ENCODE measurements at places on chromosomes 2 and 18.

DNA sequence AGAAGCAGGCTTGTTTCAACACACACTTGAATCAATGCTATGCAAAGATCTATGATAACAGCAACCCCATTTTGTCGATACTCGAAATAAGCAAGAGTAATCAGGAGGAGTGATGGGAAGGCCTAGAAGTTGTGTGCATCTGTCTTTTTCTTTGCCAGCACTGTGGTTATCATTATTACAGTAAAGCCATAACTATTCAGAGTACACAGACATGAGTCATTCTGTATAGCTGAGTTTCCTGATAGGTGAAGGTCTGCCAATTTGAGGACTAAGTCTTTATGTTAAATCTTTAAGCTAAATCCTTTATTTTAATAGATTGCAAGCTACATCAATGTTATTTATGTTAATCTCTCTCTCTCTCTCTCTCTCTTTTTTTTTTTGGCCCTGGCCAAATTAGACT, 1344.4 kb upstream of the CELF4 start:
- no peak for DNase-seq

DNA sequence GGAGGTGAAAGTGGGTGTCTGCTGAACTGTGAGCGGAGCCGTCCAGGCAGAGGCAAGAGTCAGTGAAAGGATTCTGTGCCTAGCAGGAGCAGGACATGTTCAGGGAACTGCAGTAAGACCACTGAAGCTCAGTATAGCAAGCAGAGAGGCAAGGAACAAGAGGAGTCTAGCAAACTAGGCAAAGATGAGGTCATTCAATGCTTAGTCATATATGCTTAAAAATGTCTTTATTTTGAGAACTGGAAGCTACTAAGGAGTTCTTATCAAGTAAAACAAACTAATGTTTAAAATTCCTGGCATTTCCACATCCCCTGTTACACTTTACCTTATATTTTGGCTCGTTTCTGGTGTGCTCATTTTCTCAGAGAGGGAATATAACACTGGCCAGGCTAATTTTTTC, 913.4 kb downstream of the CBLN2 start:
- no peak for DNase-seq

- DNase-seq, result no peak
Observed at GRCh38 chr2:148965623-148966437, 72.7 kb upstream of the LYPD6B start.

GRCh38 chr18:57784034-57784800, 18.9 kb downstream of the ATP8B1 start:
- DNase-seq, result no peak

DNA sequence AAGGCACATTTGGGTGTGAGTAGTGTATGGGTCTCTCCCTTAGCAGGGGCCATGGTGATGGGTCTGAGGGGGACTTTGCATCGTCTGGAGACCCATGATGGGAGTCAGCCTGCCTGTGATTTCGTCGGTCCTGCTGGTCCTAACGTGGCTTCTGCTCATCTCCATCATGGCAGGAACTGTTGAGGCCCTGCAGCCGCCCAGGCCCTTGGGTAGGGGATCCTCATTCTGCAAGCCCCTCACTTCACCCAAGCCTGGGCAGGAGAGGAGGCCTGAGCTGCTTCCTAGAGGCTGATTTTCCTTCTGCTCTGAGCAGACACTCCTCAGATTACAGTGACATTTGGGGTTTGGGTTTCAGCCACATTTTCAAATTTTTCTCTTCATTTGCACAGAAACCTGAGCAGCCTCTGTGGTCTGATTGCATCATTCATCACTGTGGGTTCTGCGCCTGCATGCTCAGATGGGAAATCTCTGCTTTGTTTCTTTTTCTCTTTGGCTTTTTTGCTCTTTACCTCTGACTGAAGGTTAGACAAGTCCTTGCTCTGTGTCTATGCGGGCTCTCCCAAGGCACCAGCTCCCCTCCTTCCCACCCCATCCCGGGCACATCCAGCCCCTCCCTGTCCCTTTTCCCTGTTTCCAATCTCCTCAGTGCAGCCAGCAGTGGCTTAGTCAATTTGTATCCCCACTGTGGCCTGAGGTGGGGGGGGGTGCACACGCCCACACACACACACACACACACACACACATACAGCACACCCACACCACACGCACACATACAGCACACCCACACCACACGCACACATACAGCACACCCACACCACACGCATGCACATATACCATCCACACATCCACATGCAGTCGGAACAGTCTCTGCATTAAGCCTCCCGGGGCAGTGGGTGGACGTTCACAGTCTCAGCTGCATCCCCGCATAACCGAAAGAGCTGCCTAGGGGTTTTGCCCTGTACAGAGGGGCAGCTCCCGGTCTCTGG, 305.4 kb upstream of the HS6ST1 start:
- DNase-seq, result no peak

- DNase-seq, result no peak
Observed at GRCh38 chr18:25420077-25420825, 68.3 kb upstream of the ZNF521 start.

- no peak for DNase-seq
Observed at GRCh38 chr2:37780387-37780676, 108.9 kb upstream of the CDC42EP3 start.

DNA sequence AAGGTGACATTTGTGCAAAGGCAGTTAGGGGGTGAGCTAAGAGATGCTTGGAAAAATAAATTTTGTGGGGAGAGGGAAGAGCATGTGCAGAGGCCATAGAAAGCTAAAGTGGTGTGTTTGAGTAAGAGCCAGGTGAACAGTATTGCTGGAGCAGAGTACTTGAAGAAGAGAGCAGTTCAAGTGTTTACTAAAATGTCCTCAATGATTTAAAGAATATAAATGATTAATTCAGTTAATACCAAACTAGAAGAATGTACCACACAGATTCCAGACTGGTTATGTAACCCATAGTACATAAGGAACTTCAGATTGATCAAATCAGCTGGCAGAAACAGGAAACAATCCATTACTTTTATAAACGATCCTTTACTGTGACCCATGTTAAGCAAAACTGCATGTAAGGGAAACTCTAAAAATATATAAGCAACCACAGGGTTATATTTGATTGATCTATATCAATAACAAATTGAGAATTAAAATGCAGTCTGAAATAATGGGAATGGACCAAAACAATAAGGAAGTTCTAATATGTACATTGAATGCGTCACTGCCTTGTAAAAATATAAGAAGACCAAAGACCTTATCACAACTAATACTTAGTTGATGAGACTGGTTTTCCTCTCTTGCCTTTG, 76.9 kb downstream of the LDAH start:
- no peak for DNase-seq

DNA sequence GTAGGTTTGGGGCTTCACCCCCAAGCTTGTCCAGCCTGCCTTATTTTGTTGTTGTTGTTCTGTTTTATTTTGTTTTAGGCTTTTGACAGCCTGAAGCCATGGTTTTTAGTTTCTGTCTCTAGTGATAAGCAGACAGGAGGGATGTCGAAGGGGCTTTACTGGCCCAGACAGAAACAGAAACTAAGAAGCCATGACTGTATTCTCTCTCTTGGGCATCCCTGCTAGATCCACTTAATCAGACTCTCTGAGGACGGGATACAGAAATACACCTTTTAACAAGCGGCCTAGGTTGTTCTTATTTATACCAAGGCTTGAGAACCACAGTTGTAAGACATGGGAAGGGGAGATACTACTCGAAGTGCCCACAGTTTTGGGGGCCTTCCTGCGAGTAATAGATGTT, 330.9 kb downstream of the SLC8A1 start:
- DNase-seq, result no peak

DNA sequence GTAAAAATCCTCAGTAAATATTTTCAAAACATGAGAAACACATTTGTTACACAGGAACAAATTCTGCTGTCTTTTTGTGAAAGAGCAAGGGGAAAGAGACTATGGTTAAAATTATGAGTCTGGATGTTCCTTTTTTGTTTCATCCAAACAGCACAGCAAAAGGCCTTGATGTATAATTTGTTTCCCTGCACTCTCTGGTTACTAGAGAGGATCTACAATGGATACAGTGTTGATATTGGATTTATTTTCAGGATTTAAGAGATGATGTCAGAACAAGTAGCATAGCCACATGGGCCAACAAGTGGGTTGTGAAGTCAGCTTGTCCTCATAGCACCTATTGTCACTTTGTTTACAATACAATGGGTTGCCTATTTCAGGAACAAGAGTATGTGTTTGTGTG, 11.3 kb upstream of the ERBB4 start:
- no peak for DNase-seq

DNA sequence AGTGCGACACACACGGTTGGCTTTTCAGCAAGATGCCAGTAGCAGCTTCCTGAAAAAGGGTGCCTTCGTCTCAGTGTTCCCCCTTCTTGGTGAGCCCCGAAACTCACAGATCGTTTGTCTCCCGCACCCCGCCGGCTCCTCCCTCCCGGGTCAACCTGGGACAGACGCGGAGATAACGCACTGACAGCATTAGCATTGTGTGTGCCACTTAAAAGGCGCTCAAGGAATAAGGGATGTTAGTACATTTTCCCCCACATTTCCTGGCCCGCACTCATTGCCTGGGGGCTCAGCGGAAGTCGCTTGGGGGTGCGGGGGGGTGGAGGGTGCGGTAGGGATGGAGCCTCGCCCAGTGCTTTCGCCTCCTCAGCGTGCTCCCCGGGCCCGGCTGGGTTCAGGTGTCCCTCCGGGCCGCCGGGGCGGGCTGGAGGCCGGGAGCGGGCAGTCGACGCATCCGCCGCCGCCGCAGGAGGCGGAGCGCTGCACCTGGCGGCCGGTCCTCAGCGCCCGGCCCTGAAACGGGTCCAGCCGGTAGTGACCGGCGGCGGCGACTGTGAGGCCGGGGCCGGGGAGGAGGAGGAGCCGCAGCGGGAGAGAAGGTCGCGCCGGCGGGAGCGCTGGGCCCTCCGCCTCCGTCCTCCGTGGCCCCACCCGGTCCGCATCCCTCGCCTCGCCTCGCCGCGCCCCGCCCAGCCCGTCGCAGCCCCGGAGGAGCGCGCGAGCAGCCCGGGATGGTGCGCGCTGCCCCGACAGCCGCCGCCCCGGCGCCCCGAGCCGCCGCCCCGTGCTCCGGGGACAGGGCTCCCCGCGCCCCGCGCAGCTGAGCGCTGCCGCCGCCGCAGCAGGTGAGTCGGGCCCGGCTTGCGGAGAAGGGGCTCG, at the start of gene MFSD6:
Gene MFSD6 (plus strand): TSS at position 694 of the 876 bp plus-strand sequence. CDS start 27,675 bp downstream, outside the sequence.
- peak; percentile 43 for DNase-seq

DNA sequence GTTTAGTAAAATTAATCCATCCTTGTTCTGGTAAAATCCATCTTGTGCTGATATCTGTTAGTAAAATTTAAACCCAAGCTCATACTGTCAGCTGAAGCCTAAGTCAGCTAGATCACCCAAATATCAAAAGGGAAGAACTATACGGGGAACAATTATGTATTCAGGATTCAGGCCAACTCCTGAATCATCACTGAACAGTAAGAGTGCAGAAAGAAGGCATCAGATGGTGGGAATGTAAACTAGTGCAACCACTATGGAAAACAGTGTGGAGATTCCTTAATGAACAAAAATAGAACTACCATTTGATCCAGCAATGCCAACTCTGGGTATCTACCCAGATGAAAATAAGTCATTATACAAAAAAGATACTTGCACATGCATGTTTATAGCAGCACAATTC, 81.8 kb downstream of the RAPGEF4 start:
- DNase-seq, result no peak

- no peak for DNase-seq
Observed at GRCh38 chr2:157792335-157793052, 83.6 kb downstream of the ACVR1 start.

- DNase-seq, result no peak
Observed at GRCh38 chr2:96895746-96896651, 26.1 kb upstream of the SEMA4C start.

- no peak for DNase-seq
Observed at GRCh38 chr2:179595284-179595683, 266.1 kb downstream of the ZNF385B start.

DNA sequence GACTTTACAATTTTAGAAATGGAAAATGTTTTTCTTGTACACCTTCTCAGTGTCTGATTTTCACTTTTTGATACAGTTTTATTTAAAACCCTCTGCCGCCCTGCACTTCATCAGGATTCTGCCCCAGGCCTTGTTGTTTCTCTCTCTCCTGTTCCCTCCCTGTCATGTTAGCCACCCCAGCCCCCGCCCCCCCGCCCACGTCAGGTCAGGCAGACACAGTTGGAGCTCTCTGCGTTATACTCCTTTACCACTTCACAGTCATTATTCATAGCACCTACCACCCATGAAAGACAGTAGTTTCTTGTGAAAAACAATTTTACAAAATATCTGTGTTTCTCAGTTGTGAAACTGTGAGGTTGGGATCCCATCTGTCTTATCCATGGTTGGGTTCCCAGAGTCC, 21.5 kb downstream of the ADNP2 start:
- DNase-seq, result no peak

- no peak for DNase-seq
Observed at GRCh38 chr2:64939332-64939917, 49.8 kb upstream of the SLC1A4 start.

DNA sequence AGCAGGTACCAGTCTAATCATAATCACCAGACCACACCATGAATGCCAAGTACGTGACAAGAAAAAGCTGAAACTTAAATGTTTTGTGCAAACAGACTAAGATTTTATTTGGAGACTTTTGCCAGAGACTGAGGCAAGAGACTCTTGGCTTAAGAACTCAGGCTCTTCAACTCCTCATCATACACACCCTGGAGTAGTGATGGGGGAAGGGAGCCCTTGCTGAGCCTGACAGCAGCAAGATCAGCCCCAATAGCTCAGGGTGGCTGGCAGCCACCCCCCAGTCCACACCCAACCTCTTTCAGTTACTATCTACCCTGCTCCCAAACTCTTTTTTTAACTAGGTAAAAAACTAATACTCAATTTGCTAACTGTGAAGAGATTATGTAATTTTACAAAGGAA, 114.8 kb downstream of the CCBE1 start:
- no peak for DNase-seq

- DNase-seq, result no peak
Observed at GRCh38 chr2:30613001-30613400, 166.0 kb downstream of the LCLAT1 start.

- no peak for DNase-seq
Observed at GRCh38 chr2:95234286-95234785, 27.0 kb downstream of the ZNF892 start.

DNA sequence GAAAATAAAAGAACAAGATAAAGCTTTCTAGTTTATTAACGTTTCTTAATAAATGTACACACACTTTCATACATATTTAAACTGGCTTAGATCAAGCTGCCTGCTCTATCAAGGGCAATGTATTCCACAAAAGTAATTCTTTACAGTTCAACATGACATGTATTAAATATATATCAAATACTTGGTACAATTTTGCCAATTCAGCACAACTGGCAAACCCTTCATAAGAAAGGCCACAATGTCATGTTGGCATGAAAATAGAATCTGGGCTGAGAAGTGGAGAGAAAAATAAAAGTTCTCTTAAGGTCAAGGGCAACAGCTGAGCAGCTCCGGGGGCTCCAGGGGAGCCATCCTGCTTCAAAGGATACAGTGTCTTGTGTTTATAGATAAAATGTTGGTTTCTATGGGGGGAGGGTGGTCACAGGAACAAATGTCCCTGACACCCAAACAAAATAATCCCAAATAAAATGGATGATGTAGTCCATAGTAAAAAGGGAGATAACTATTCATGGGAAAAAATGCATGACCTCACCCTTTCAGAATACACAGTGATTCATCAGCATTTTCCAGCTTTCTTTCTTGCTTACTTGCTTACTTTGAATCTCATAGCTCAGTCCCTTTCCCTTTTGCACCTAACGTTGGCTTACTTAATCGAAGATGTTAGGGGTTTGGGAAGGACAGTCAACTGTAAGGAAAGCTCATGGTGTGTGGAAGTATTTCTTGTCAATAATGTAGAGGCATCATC, 494.9 kb downstream of the NYAP2 start:
- no peak for DNase-seq

- DNase-seq, result no peak
Observed at GRCh38 chr18:499776-500631, 497 bp downstream of the COLEC12 start.

GRCh38 chr18:78683191-78684010, 296.2 kb upstream of the SALL3 start:
- no peak for DNase-seq
